ENCODE measurements at places on chromosomes 3 and 15. TPM values are rescaled to one million over a fixed set of nuclear protein-coding genes. Genes with fewer than 3 reads are reported as not detected.

The TMEM266 gene
- 1.1 TPM for total RNA-seq

The ZPLD1 gene
- total RNA-seq: not detected

The PPP1R14D gene
- not detected for total RNA-seq

The SLC4A7 gene
- 87.1 TPM for total RNA-seq

The CFAP20DC gene
- 5.4 TPM for total RNA-seq

The C2CD4A gene
- total RNA-seq: 0.67 TPM

The SLC6A1 gene
- total RNA-seq: 4.5 TPM

The GOLGA8J gene
- total RNA-seq: not detected

- H3K4me3 ChIP-seq: no peak overlapping the region
- H3K4me1 ChIP-seq: peaks cover 11% of the 10 kb centered on the region
- H3K27me3 ChIP-seq: no peaks in the 10 kb centered on the region
- DNase-seq: no peak
Measured at GRCh38 chr3:37731895-37732294, 129.8 kb upstream of the CTDSPL start.

GRCh38 chr3:39013921-39014509 lies 37.7 kb downstream of the SCN11A start:
- no peaks in the 10 kb centered on the region for H3K36me3 ChIP-seq
- no peak overlapping the region for H3K4me3 ChIP-seq
- H3K4me1 ChIP-seq: no peaks in the 10 kb centered on the region
- no peak overlapping the region for H3K27ac ChIP-seq
- no peaks in the 10 kb centered on the region for H3K27me3 ChIP-seq

DNA sequence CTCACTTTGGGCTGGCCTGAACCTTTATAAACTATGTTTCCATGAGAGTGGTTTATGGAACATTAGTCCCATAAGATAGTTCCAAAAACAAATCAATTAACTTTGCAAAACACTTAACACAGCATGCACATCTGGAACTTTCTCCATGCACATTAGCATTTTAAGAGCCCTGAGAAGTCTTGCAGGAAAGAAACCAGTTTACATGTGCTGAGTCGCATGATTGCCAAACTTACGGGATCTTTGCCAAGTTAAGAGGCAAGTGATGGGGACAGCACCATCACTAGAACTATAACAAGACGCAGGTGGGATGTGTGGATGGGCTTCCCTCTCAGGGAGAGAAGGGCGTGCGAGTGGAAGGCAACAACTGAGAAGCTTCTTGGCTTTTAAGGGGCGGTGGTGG lies 20.7 kb downstream of the ADAMTS9 start:
- H3K4me3 ChIP-seq: no peak overlapping the region
- no peak overlapping the region for H3K27ac ChIP-seq
- no peaks in the 10 kb centered on the region for H3K27me3 ChIP-seq

DNA sequence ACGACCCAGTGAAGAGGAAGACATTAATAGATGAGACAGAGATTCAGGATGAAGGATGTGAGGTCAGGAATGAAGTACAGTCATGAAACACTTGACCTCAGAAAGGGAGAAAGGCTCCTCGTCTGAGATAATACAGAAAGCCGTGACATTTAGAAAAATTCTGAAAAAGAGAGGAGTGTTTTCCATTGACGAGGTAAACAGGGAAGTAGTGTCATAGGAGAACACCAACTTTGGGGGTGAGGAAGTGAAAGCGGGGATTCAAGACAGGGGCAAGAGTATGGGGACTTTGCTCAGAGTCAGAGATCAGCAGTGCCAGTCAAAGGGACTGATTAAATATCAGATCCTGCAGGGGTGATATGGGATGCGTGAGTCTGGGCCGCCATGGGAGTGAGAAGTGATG lies 160.9 kb downstream of the PLCL2 start:
- H3K36me3 ChIP-seq: no peaks in the 10 kb centered on the region
- H3K4me1 ChIP-seq: no peaks in the 10 kb centered on the region
- no peaks in the 10 kb centered on the region for H3K27me3 ChIP-seq
- no peak overlapping the region for H3K4me3 ChIP-seq
- no peak for DNase-seq
- H3K27ac ChIP-seq: no peak overlapping the region

DNA sequence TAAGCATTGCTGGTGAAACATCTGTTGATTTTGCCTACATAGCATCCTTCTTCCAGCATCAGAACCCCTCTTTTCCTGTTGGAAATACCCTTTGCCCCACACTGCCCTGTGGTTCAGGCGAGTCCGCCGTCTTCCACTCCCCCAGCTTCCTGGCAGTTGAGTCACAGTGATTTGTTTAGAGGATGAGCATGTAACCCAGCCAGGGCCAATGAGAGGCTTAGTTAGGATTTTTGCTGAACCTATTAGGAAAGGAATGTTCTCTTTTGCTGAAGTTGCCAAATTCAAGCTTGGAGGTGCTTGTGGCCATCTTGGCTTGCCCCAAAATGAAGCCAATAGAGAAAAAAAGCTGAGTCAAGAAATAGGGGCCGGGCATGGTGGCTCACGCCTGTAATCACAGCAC lies 19.0 kb upstream of the MEX3B start:
- H3K4me1 ChIP-seq: no peaks in the 10 kb centered on the region
- DNase-seq: no peak
- no peaks in the 10 kb centered on the region for H3K36me3 ChIP-seq
- H3K27me3 ChIP-seq: no peaks in the 10 kb centered on the region

GRCh38 chr15:100330629-100331215 lies 11.1 kb downstream of the ADAMTS17 start:
- no peak overlapping the region for H3K4me3 ChIP-seq
- H3K27me3 ChIP-seq: no peaks in the 10 kb centered on the region
- no peak for DNase-seq
- no peaks in the 10 kb centered on the region for H3K36me3 ChIP-seq

GRCh38 chr3:16768014-16768413 lies 116.7 kb upstream of the PLCL2 start:
- H3K27ac ChIP-seq: peak overlapping the region; percentile 53
- DNase-seq: no peak
- H3K27me3 ChIP-seq: no peaks in the 10 kb centered on the region
- H3K36me3 ChIP-seq: no peaks in the 10 kb centered on the region
- H3K4me1 ChIP-seq: no peaks in the 10 kb centered on the region

DNA sequence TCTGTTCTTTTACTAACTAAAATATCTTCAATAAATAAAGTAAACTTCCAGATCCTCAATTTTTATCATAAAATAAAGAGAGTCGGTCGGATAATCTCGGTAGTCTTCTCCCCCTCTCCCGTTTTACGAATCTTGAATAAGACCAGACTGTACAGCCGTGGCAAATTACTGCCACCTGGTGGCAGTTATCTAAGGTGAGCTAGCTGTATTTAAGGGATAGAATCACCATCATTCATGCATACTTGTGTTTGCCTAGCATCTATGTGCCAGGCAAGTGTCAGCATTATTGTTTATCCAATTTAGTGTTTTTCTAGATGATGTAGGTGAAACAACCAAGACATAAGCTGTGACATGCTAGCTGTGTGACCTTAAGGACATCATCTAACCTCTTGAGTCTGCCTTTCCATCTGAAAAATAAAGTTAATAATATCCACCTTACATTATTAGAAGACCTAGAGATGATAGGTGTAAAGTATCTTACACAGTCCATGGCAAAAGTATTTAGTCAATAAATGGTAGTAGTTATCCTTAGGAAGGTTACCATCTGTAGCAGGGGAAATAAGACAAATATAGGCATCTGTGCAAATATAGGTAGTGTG lies 21.3 kb downstream of the DUT start:
- no peaks in the 10 kb centered on the region for H3K36me3 ChIP-seq
- no peaks in the 10 kb centered on the region for H3K27me3 ChIP-seq
- DNase-seq: peak; percentile 35
- H3K4me1 ChIP-seq: no peaks in the 10 kb centered on the region
- H3K4me3 ChIP-seq: no peak overlapping the region
- no peak overlapping the region for H3K27ac ChIP-seq

- H3K27me3 ChIP-seq: no peaks in the 10 kb centered on the region
- no peak for DNase-seq
- no peaks in the 10 kb centered on the region for H3K36me3 ChIP-seq
- H3K27ac ChIP-seq: no peak overlapping the region
Measured at GRCh38 chr3:105322570-105323273, 44.0 kb upstream of the ALCAM start.

GRCh38 chr3:59839283-59839682 lies 789.5 kb upstream of the CFAP20DC start:
- no peak overlapping the region for H3K4me3 ChIP-seq
- no peak overlapping the region for H3K27ac ChIP-seq
- H3K27me3 ChIP-seq: no peaks in the 10 kb centered on the region
- H3K4me1 ChIP-seq: no peaks in the 10 kb centered on the region

DNA sequence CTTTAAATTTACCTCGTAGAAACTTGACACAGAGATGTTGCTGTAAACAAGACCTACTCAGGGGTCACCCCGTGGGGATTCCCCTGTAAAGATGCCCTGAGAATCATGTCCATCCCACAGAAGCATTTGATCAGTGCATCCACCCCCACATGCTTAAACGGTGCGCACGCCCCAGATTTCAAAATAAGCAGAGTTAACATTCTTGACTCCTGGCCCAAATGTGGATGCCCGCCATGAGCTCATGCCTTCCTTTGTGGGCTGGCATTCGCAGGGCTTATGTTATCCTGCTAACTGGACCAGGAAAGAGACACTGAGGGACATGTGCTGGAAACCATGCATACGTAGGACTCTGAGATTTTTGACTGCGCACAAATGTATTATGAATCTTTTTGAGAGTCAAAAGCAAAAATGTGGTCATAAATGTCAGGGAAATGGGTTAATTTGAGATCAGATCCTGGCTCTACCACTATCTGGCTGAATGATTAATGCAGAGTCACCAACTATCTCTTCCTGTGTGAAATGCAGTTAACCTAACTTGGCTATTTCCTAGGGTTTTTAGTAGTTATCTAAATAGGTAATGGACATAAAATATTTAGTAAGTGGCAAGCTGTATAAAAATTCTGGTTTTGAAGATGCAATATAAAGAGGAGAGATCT lies 9.1 kb upstream of the TP63 start:
- H3K27ac ChIP-seq: no peak overlapping the region
- no peaks in the 10 kb centered on the region for H3K4me1 ChIP-seq
- no peaks in the 10 kb centered on the region for H3K36me3 ChIP-seq

- H3K27me3 ChIP-seq: peaks cover 3% of the 10 kb centered on the region
- H3K4me1 ChIP-seq: no peaks in the 10 kb centered on the region
- H3K36me3 ChIP-seq: no peaks in the 10 kb centered on the region
- H3K4me3 ChIP-seq: no peak overlapping the region
- DNase-seq: no peak
Measured at GRCh38 chr3:141039589-141039988, 11.6 kb upstream of the SPSB4 start.

GRCh38 chr15:98164571-98164970 lies 204.1 kb downstream of the ARRDC4 start:
- H3K27ac ChIP-seq: no peak overlapping the region
- no peaks in the 10 kb centered on the region for H3K36me3 ChIP-seq
- H3K27me3 ChIP-seq: no peaks in the 10 kb centered on the region
- H3K4me1 ChIP-seq: no peaks in the 10 kb centered on the region

GRCh38 chr3:77348244-77348855 lies 308.5 kb downstream of the ROBO2 start:
- no peaks in the 10 kb centered on the region for H3K36me3 ChIP-seq
- no peaks in the 10 kb centered on the region for H3K27me3 ChIP-seq
- no peak for DNase-seq

GRCh38 chr3:52319921-52320595 lies 3.9 kb downstream of the DNAH1 start:
- no peaks in the 10 kb centered on the region for H3K27me3 ChIP-seq
- H3K4me3 ChIP-seq: no peak overlapping the region
- no peak for DNase-seq
- H3K4me1 ChIP-seq: no peaks in the 10 kb centered on the region

DNA sequence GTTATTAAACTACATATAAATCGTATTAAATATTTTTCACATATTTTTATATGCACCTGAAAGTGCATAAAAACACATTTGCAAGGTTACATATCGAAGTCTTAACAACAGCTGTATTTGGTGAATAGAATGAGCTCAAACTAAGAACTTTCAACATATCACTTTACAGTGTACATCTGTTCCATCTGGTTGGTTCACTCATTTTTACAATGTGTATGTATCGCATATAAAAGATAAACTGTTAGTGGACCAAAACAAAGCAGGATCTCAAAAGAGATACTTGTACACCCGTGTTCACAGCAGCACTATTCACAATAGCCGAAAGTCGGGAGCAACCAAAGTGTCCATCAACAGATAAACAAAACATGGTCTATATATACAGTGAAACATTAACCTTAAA lies 55.8 kb downstream of the TBL1XR1 start:
- no peak overlapping the region for H3K4me3 ChIP-seq
- no peaks in the 10 kb centered on the region for H3K36me3 ChIP-seq
- no peaks in the 10 kb centered on the region for H3K27me3 ChIP-seq
- no peak overlapping the region for H3K27ac ChIP-seq
- peaks cover 17% of the 10 kb centered on the region for H3K4me1 ChIP-seq

GRCh38 chr3:152198665-152199064 lies 70.1 kb upstream of the MBNL1 start:
- peaks cover 4% of the 10 kb centered on the region for H3K4me1 ChIP-seq
- H3K27ac ChIP-seq: no peak overlapping the region
- H3K36me3 ChIP-seq: no peaks in the 10 kb centered on the region
- H3K27me3 ChIP-seq: no peaks in the 10 kb centered on the region
- no peak for DNase-seq

DNA sequence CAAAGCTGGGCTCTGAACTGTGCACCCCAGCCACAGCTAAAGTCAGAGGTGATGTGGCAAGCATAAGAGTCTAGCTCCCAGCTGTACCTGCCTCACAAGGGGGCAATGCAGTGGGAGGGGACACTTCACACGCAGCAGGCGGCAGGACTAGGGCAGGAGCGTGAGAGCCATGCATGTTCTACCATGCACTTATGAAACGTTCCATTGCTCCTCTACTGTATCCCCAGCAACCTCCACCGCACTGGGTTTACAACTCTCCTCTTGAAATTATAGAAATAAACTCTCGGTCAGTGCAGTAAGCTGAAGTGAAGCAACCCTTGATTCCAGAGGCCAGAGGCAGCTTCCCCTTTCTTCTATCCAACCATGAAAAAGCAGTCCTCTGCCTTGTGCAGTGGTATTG lies 298.6 kb upstream of the STT3B start:
- no peak overlapping the region for H3K4me3 ChIP-seq
- H3K27me3 ChIP-seq: no peaks in the 10 kb centered on the region
- H3K36me3 ChIP-seq: no peaks in the 10 kb centered on the region
- no peaks in the 10 kb centered on the region for H3K4me1 ChIP-seq
- DNase-seq: no peak
- no peak overlapping the region for H3K27ac ChIP-seq

DNA sequence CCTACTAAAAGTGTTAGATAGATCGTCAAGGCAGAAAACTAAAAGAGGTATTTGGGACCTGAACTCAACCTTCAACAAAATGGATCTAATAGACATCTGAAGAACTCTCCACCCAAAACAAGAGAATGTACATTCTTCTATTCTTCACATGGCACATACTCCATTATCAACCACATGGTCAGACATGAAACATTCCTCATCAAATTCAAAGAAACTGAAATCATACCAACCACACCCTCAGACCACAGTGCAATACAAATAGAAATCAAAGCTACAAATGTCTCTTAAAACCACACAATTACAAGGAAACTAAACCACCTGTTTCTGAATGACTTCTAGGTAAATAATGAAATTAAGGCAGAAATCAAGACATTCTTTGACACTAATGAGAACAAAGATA lies 984.1 kb upstream of the GBE1 start:
- no peak overlapping the region for H3K27ac ChIP-seq
- H3K27me3 ChIP-seq: no peaks in the 10 kb centered on the region
- no peaks in the 10 kb centered on the region for H3K36me3 ChIP-seq

Measured in lung (tissue), 17 donors.